ENCODE measurements at places on chromosomes 5 and 9.

DNA sequence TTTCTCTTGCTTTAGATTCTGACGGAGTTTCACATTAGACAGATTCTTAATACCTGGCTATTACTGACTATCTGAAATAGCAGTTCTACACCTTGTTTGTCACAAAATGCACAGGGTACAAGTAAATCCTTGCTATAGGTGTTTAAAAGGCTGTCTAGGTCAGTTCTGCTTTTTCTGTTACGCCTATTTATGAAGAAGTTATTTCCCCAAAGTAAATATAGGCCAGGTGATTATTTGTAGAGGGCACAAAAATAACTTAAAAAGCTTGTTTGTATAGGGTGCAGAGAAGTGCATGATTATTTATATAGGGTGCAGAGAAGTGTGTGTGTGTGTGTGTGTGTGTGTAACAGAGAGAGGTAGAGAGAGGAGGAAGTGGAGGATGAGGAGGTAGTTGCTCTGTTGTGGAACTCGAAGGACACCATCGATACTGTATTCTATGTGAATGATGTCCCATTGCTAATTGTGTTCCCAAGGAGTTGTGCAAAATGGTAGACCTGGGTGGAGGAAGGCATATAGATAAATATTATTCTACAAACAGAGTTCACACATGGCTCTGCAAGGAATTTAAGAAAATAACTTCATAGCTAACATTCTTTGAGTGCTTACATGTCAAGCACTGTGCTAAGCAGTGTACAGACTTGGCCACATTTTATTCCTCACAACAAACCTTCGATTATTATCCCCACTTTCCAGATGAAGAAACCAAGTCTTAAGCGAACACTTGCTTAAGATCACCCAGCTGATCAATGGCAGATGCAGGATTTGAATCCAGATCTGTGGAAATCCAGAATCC lies 96.3 kb upstream of the EQTN start:
- DNase-seq: no peak

DNA sequence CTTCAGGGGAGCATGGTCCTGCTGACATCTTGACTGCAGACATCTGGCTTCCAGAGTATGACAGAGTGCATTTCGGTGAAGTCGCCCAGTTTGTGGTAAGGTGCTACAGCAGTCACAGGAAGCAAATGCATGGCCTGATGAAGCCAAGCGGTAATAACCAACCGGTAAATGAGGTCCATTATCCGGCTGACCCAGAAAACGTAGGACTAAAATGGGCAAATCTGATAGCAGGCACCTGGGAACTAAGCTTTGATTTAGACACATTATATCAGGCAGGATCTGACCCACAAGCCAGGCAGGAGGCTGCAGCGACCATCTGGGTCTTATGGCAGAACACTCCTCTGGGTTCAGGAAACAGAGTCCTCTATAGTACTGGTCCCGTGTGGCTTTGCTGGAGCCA lies 454.6 kb downstream of the GADD45G start:
- no peak for DNase-seq

DNA sequence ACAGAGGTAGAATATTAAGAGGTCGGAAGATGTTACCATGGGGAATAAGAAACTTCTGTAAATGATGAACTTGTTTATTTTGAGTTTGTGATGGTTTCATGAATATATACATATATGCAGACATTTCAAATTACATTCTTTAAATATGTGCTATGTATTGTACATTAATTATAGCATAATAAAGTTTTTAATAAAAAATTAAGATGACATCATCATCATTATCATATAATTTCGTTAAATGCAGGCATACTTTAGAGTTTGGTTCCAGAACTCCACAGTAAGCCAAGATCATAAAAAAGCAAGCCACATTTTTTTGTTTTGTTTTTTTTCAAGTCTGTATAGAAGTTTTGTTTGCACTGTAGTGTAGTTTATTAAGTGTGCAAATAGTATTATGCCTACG lies 1403.5 kb downstream of the EFNA5 start:
- no peak for DNase-seq

- no peak for DNase-seq
Observed at GRCh38 chr9:78303377-78304062, 6.6 kb downstream of the PSAT1 start.

DNA sequence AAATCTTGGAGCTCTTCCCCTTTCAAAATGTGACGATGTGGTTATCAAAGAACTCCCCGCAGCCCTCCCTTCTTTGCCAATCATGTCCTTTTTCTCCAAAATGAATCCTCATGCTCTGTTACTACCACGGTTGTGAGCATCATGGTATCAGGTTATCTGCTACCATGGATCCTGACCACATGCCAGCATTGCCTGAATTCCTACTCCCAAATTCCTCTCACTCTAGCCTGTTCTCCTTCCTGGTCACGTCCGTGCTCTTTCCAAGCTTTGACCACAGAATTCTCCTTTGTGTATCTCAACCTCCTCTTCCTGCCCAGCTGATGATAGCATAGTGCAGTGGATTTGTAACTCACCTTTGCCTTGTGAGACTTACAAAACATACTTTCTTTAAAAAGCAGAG lies 59.5 kb upstream of the FBXL7 start:
- no peak for DNase-seq

- DNase-seq: no peak
Observed at GRCh38 chr5:157020511-157021222, 38.2 kb downstream of the HAVCR1 start.

All from tibial nerve (tissue), 4 donors.